ENCODE measurements at places on chromosomes 11 and 22.

DNA sequence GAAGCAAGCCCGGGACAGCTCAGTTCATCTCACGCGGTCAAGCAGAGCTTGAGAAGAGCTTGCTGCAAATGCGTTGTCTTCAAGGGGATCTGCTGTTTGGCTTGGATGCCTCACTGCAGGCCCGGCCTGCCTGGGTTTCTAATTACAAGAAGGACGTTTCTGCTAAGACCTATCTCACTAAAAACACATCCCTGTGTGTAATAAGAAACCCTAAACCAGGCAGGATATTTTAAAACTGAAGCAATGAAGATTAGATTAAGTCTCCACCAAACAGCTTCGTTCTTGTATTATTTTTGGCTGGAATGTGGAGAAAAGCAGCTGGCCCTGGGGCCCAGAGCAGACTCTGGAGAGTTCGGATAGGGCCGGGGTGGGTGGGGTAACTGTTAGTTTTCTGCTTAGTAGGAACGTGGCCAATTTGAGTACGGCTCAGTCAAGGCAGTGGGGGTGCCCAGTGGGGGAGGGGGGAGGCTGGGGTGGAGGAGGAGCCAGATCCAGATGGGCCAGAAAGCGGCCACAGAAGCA, 6.0 kb downstream of the PKNOX2 start:
- DNase-seq: no peak

GRCh38 chr11:47950396-47950795, 30.0 kb upstream of the PTPRJ start:
- DNase-seq: peak; percentile 79

DNA sequence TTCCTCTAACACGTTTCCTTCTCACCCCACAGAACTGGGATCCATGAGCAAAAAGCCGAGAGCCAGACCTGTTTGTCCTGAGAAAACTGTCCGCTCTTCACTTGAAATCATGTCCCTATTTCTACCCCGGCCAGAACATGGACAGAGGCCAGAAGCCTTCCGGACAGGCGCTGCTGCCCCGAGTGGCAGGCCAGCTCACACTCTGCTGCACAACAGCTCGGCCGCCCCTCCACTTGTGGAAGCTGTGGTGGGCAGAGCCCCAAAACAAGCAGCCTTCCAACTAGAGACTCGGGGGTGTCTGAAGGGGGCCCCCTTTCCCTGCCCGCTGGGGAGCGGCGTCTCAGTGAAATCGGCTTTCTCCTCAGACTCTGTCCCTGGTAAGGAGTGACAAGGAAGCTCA, 24.0 kb downstream of the CD5 start:
- no peak for DNase-seq

GRCh38 chr11:5059391-5059790, at the start of gene OR52E2:
OR52E2 (minus strand) TSS chr11:5059627; CDS start chr11:5059627, 0 bp downstream.
- no peak for DNase-seq

DNA sequence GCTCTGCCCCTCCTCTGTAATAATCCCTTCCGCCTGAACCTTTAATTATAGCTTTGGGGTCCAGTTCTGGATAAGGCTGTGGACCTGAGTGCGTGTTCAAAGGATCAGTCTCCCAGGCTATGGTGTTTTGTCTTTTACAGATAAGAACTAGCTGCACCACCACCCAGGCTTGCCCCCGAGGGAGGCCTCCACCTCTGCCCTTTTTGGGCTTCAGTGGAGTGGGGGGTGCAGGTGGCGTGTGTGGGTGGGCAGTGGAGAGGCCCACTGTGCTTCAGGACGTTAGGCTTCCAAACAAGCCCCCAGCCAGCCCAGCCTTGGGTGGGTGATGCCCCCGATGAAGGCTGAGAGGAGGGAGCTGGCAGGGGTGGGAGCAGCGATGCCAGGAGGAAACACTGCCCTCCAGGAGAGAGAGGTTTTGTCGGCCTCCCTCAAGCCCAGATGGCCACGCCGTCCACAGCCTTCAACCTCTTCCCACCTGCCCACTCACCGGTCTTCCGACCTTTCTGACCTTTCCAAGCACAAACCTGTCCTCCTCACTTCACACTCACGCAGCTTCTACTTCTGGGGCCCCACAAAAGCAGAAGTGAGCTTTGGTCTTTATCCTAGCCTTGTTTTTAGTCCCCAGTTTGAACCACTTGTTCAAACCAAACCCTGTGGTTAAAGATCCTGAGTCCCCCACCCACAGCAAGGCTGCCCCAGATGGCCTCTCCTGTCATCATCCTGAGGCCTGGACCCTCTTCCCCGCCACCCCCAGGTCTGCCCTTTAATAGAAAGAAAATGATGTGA, 20.4 kb downstream of the PSMD13 start:
- no peak for DNase-seq

DNA sequence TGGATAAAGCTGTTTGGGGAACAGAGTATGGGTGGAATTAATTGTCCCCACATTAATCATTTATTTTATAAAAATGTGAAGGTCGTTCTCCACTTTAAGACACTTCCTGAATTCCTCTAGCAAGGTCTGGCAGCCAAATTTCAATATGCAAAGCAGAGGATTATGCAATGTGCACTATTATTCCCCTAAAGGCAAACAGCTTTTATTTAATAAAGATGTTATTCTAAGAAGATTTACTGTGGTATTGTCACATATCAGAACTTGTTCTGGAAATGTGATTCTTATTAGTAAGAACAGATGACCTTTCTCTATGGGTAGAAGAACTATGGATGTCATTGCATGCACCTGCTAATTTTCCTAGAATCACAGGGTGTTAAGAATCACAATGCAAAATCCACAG, 1128.8 kb upstream of the CCDC90B start:
- DNase-seq: no peak

DNA sequence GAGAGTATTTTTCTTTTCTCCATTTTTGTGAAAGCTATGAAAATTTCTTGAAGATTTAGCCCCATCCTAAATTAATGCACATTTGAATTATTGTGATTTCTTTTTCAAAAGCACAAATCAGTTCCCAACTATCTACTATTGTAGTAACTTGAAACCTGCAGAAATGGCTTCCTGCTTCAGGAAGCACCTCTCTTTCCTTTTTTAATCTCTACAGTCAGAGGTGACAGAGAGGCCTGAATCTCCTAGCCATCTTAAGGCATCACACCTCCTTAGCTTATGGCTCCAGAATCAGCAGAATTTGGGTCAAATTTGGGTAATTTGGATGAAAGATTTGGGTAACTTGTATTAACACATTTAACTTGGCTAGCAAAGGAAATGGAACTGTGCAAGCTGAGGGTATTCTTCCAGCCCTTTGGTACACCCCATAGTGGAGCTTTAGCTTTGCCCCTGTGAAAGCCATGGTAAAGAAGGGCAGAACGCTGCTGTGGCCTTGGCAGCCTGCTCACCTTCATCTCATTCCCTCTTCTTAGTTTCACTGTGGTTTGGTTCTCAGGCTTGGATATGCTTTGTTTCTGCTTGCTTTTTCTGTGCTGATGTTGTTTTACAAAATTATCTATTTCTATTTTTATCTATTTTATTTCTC, 16.2 kb downstream of the TBCEL start:
- DNase-seq: no peak

- DNase-seq: no peak
Observed at GRCh38 chr11:134142536-134142935, 73.7 kb downstream of the JAM3 start.

- peak; percentile 64 for DNase-seq
Observed at GRCh38 chr11:68099474-68100405, 21.4 kb downstream of the CHKA start.

- no peak for DNase-seq
Observed at GRCh38 chr11:104531075-104531474, 367.1 kb upstream of the PDGFD start.

GRCh38 chr11:2570211-2570811, 125.5 kb downstream of the KCNQ1 start:
- no peak for DNase-seq

DNA sequence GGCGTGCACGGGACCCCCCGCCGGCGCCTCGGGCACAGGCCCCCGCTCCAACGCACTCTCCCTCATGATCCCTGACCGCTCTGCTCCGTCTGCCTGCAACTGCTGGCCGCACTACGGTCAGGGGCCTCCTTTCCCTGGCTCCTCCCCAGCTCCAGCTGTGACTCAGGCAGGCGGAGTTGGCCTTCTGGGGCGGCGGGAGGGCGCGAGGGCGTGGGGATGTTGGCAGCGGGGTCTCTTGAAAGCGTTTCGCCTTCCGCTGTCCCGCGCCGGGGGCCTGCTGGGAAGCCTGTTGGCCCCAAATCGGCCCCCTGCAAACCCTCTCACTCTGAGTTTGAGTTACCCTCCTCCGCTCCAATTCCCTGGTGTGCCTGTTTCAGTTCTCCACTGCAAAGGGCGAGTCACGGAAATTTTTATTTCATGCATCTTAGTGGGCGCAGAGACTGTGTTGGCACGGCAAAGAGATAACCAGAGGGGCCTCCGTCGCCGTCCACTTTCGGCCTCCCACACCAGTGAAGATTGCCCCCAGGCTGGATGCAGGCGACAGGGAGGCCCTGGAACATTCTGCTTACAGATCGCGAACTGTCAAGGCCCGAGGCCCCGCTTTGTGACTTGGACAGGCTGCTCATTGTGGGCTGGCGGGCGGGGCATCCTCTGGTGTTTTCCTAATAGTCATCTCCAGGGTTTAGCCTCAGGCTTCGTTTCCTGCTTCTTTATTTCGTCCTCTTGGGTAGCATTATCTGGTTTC, at the start of gene CAVIN3:
Gene CAVIN3 (minus strand): TSS at position 91 of the 745 bp plus-strand sequence. CDS start 25 bp downstream, at position 66.
- DNase-seq: peak; percentile 84

GRCh38 chr11:44066732-44067141, 667 bp downstream of the ACCS start:
- DNase-seq: no peak

DNA sequence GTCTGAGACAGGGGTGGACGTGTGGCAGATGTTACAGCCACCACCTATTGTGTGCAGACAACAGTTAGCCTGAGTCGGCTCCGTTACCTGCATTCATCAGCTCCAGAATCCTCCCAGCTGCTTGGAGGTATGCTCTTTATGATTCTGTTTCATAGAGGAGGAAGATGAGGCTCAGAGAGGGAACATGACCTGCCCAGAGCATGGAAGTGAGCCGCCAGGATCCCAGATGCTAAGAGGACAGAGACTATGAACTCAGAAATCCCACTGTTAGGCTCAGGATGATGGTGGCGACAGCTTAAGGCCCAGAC, 1.5 kb downstream of the EMID1 start:
- DNase-seq: no peak

DNA sequence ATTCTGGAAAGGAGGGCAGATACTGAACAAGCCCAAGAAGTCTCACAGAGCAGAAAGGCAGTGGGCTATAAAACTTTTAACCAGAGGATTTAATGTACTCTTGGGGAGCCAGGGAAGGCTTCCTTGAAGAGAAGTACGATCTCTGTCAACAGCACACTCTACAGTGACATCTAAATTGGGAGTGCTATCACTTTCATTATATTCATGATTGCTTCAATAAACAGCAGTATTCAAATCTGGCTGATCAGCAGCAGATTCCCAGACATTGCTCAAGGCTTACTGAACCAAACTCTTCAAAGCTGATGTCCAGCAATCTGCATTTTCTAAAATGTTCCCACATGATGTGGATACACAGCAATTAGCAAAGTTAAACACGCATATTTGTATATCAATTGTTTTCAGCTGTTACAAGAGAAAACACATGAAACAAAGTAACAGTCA, 44.2 kb downstream of the SYTL2 start:
- no peak for DNase-seq

DNA sequence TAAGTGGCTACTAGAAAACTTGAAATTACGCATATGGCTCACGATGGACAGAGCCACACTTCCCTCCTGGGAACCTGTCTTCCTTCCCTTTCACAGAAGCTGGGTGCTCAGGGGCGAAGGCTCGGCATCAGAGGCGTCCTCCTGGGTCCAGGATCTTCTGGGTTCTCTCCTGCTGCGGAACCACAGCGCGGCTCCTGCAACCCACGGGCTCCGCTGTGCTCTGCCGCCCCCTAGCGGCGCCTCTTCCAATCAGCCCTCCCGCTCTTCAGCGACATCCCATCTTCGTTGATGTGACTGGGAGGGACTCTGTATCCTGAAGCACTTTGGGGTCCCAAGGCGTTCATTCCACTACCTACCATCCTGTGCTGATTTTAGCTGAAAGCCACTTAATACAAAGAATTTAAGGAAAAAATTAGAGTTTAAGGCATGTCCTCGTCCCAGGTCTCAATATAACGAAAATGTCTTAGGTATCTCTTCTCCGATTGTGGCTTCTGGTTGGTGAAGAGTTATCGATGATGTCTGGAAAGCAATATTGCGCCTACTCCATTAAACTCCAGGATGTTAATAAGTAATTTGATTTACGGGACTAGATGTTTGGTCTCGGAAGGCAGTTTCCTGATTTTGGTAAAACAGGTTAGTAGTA, 14.8 kb upstream of the RPS3 start:
- DNase-seq: peak; percentile 90
